WERI-Rb-1 (cell line): ENCODE measurements at places on chromosomes 1 and 21.

GRCh38 chr21:28072601-28073000 lies 920.1 kb downstream of the LTN1 start:
- DNase-seq: no peak

DNA sequence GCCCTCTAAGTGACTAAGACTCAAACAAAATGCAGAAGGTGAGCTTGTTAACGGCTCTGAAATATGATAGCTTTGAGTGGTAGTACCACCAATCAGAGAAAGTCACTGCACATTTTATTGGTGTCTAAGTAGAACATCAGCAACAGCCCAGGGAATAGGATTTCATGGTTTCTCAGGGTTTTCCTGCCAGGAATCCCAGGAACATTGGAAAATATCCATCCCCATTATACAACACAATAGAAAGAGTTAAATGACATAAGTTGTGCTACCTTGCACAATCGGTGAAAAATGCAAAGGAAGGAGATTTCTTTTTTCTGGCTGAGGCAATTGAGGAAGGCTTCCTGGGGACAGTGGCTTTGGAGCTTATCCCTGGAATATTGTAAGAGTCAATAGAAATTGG lies 283.1 kb downstream of the HLX start:
- DNase-seq: no peak

DNA sequence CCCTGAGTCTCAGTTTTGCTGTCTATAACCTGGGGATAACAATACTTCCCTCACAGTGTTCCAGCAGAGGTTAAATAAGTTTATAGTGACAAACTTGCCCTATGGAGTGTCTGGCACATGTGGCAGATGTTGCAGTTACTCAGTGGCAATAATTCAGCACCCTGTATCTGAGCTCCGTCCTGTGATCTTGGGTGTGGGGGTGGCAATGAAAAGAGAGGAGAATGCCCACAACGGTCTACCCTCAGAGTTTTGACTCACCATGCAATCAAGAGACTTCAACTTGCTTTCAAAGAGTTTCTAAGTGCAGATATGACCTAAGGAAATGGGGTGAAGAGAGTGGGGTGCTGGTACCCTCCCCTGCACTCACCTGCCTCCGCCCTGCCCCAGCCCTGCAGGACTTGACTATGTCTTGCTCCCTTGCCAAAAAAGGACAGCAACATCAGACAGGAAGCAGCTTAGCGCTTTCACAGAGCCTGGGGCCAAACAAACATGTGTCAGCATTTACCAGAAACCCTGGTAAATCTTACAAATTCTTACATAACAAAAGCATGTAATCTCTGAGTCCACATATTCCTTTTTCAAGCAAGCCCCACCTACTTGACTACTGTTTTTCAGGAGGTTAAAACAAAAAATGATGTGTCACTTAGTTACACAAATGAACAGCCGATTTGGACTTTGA lies 185.1 kb upstream of the CAMK1G start:
- no peak for DNase-seq

DNA sequence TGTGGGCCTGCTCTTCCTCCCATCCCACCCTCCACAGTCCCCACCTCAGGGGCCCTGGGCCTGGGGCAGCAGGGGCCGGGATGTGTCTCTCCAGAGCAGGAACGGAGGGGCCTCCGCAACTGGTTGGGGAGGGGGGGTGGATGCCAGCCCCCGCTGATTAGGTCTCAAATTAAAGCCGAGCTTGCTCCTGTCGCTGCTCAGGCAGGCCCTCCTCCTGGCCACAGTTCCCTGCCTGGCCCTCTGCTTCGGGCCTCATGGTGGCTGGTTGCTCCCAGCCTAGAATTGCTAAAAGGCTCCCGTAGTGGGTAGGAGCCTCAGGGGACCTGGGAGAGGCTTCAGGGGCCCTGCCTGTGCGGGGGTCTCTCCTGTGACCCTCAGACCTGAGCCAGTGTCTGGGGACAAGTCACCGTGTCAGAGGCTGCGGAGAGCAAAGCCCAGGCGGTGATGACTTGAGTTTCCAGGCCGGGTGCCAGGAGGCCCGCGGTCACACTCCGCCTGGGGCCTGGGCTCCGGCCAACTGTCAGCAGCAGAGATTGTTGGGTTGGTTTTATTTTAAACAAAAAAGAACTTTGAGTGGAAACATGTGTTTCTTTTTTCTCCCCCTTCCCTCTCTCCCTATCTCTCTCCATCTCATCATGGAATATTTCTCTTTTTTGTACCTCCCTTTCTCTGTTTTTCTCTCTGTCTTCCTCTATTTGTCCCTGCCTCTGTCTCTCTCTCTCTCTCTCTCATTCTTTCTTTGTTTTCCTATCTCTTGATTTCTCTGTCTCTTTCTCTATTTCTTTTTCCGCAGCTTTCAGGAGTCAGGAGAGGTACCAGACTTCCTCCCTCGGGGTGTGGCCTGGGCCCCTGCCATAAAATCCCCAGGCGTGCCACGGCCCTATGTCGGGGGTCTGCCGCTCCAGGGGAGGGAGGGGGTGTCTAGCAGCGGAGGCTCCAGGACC lies 20.0 kb upstream of the EPHA2 start:
- no peak for DNase-seq

GRCh38 chr1:30707412-30708360 lies 15.7 kb downstream of the MATN1 start:
- DNase-seq: peak; percentile 94

GRCh38 chr1:234621127-234621468 lies 11.1 kb upstream of the IRF2BP2 start:
- DNase-seq: no peak

GRCh38 chr1:220336391-220337031 lies 64.3 kb upstream of the RAB3GAP2 start:
- DNase-seq: peak; percentile 85

- no peak for DNase-seq
These were observed 59.3 kb downstream of the NOS1AP start for GRCh38 chr1:162128693-162129356.

GRCh38 chr1:91647061-91647460 lies 146.4 kb downstream of the CDC7 start:
- no peak for DNase-seq

DNA sequence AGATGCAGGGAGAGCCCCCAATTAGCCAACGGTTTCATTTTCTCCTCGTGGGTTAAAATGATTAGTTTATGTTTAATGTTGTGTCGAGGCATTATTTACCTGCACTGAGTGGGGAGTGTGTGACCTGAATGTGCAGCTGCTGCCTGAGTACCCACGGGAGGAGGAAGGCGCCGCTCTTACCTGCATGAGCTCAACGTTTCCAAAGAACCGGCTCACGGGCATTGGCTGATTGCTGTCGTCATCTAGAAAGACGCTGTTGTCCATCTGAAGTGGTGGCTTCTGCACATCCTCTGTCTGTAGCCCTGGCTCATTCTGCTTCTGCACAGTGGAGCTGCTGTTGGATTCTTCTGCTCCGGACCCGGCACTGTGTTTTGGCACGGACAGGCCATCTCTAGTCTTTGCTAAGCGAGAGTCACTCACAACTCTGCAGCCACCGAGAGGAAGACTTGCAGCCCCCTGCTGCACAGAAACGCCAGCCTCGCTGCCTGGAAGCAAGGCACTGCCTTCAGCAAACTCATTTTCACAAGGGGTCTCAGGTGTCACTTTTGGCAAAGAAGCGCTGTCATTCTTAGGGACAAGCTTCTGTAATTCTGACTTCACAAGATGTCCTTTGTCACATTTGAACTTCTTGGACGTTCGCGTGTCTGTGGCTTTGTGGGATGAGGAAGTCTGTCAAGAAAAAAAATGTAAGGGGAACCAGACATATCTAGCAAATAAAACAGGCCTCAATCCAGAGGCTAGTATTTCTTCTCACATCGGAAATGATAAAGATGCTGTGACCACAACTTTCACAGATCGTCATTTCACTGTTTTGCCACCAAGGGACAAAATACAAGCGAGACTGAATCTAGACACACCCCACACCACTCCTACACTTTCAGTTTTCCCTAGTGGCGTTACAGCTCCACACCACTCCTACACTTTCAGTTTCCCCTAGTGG lies 9.4 kb downstream of the C1orf174 start:
- DNase-seq: no peak

- DNase-seq: no peak
These were observed 43.8 kb upstream of the DMRTB1 start for GRCh38 chr1:53415432-53415831.

- DNase-seq: peak; percentile 49
These were observed 2.1 kb downstream of the ADGRL2 start for GRCh38 chr1:81802707-81803430.

DNA sequence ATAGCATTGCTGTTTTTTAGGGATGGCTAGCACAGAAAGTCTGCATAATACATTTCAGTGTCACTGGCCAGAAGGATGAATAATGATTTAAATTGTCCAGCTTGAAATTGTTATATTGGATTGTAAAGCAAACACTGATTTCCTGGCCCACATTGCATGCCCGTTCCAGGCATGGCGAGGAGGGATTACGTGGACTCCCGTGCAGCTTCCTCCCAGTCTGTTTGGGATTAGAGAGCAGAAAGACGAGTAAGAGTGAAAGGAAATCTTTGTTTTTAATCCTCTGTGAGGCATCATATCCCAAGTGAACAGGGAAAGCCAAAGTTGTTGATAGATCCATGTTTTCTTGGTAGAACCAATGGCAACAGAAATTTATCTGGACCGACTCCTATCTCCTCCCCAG lies 8.4 kb downstream of the TRIM58 start:
- DNase-seq: peak; percentile 79

DNA sequence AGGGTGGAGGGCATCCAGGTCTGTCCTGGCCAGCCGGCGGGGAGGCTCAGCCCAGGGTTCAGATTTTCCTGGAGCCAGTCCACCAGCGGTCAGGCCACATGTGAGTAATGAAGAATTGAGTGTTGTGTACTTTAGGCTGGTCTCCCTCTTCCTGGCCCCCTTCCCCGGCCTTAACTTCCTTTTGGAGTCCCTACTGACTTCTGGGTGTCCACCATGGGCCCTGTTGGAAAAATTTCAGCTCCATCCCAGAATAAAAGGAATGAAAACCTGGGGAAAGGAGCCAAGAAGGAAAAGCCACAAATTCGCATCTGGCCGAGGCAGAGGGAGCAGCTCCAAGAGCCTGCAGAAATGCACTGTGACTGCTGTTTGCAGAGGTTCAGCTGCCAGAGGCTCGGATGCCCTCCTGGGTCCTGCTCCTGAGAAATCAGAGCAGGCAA lies 35.5 kb upstream of the HHAT start:
- DNase-seq: no peak

- DNase-seq: no peak
These were observed 24.6 kb downstream of the C2CD2 start for GRCh38 chr21:41929248-41929647.

DNA sequence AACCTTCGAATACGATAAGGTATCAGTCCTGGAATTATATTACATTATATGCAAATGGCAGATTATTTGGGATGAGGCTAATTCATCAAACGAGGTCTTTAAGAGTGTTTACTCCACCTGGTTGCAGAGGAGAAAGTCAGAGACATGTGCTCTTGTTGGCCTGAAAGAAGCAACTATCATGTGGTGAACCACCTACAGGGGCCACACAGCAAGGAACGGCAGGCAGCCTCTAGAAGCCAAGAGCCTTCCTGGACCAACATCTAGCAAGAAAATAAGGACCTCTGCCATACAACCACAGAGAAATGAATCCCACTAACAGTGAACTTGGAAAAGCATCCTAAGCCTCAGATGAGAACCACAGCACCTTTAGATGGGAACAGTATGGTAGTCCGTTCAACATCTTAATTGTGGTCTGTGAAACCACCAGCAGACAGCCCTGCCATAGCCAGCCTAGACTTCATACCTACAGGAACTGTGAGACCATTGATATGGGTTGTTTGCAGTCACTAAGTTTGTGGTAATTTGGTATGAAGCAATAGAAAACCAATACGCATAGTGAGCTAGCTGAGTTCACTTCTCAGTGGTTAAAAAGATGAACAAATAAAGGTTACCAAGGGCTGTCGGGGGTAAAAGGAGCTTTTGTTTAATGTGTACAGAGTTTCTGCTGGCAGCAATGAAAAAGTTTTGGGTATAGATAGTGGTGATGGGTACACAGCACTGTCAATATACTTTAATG lies 345.7 kb upstream of the RUNX1 start:
- no peak for DNase-seq

GRCh38 chr1:242602001-242602400 lies 77.5 kb upstream of the PLD5 start:
- no peak for DNase-seq

DNA sequence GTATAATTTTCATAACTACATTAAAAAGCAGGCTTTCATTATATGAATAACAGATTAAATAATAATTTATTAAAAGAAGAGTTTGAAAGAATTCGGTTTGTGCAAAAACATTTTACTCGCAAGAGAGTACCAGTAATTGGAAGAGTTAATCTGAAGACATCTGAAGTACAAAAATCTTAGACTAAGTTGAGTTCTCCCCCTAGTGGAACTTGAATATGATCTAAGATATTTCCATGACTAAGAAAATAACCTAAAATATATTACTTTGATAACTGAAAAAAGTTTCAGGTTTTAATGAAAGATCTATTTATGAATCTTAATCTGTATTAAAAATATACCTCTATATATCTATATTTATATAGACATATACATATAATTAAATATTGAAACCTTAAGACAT lies 112.5 kb upstream of the GFI1 start:
- no peak for DNase-seq

DNA sequence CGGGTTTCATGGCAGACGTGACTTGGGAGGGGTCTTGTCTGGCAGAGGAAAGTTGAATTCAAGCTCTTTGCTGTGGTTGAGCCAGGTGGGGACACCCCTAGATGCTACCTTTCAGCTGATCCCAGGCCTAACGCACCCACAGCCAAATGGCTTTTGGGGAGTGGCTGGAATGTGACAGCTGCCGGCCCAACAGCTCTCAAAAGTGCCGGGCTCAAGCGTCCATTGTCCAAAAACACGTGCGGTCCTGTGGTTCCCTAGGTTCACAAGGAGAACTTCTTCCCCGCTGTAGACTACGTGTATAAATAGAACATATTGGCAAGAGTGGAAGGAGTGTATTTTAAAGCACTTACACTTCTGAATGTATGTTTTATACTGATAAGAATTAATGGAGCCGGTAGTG lies 87.1 kb upstream of the ARHGEF16 start:
- DNase-seq: no peak

GRCh38 chr1:172496678-172497077 lies 36.3 kb upstream of the SUCO start:
- peak; percentile 43 for DNase-seq

DNA sequence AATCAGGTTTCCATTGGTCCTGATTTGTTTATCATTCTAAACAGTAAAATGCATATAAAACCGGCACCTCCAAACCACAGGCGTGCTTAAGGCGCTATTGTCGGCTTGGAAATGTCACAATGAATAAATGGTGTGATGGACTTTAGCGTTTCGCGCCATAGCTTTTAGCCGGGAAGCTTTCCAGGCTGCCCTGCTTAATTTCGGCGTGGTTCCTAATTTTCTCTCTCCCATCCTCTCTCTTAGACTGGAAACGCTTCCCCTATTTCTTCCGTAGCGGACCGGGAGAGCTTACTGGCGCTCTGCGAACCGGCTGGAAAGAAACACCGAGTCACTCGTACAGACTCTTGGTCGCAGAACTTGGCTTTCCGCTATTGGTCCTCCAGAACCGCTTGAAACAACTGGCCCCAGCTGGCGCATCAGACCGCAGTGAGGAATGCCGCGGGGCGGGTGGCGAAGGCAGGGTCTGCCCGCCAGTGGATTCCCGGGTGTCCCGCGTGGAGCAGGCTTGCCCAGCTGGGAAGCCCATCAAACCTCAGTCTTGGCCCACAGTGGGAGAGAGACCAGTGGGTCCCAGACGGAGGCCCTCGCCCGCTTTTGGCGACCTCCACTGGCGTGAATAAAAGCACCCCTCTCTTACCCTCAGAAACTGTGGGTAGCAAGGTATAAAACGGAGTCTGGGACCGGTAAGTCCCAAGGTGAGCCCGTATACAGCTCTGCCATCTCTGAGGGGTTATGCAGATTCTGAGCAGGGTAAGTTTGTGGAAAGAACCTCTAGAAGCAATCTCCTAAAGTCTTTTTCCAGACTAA lies 4.0 kb upstream of the LHX8 start:
- DNase-seq: no peak
